ENCODE measurements at places on chromosomes 1 and 21. TPM values are rescaled to one million over a fixed set of nuclear protein-coding genes. Genes with fewer than 3 reads are reported as not detected.
A peak's percentile ranks its signal among the peaks of the same experiment; 100 is the strongest.

- no peaks in the 10 kb centered on the region for H3K4me1 ChIP-seq
- H3K27me3 ChIP-seq: no peaks in the 10 kb centered on the region
- no peak overlapping the region for H3K27ac ChIP-seq
- peak; percentile 23 for DNase-seq
- no peaks in the 10 kb centered on the region for H3K36me3 ChIP-seq
Measured at GRCh38 chr1:31796707-31797106, 19.1 kb downstream of the SPOCD1 start.

GRCh38 chr1:2609319-2610035, 22.9 kb downstream of the PRXL2B start:
- no peak overlapping the region for H3K4me3 ChIP-seq
- no peaks in the 10 kb centered on the region for H3K4me1 ChIP-seq
- no peak for DNase-seq
- no peaks in the 10 kb centered on the region for H3K36me3 ChIP-seq
- H3K27ac ChIP-seq: no peak overlapping the region

- H3K4me1 ChIP-seq: peaks cover 6% of the 10 kb centered on the region
- no peaks in the 10 kb centered on the region for H3K27me3 ChIP-seq
Measured at GRCh38 chr1:151935154-151935553, 25.8 kb upstream of the THEM4 start.

Gene HEYL
- total RNA-seq: 34.6 TPM

- H3K27ac ChIP-seq: no peak overlapping the region
- no peaks in the 10 kb centered on the region for H3K36me3 ChIP-seq
- no peak overlapping the region for H3K4me3 ChIP-seq
- no peaks in the 10 kb centered on the region for H3K4me1 ChIP-seq
Measured at GRCh38 chr1:170010443-170010842, 64.1 kb downstream of the KIFAP3 start.

GRCh38 chr1:161719325-161719611, 2.1 kb upstream of the FCRLB start:
- no peaks in the 10 kb centered on the region for H3K4me1 ChIP-seq
- H3K36me3 ChIP-seq: no peaks in the 10 kb centered on the region
- no peak overlapping the region for H3K27ac ChIP-seq
- H3K4me3 ChIP-seq: no peak overlapping the region

DNA sequence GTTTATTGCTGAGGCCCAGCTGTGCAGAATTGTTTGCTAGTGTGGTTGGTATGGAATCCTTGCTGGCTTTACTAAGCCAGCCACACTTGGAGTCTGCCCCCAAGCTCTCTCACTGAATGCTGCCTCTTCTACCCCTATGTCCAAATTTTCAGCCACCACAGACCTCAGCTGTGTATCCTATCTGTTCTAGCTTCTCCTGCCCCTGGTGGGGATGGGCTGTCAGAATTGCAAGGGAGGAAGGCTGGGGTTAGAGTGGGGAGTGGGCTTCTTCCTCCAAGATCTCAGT, 4.4 kb downstream of the NHLH1 start:
- H3K4me3 ChIP-seq: no peak overlapping the region
- H3K27ac ChIP-seq: no peak overlapping the region
- no peaks in the 10 kb centered on the region for H3K4me1 ChIP-seq
- no peaks in the 10 kb centered on the region for H3K36me3 ChIP-seq

- H3K4me1 ChIP-seq: peaks cover 14% of the 10 kb centered on the region
- no peaks in the 10 kb centered on the region for H3K27me3 ChIP-seq
- DNase-seq: no peak
- no peak overlapping the region for H3K4me3 ChIP-seq
- H3K36me3 ChIP-seq: no peaks in the 10 kb centered on the region
Measured at GRCh38 chr1:51230501-51231078, 5.5 kb upstream of the RNF11 start.

Gene PDC
- total RNA-seq: not detected

- H3K27me3 ChIP-seq: no peaks in the 10 kb centered on the region
- no peak overlapping the region for H3K4me3 ChIP-seq
- no peaks in the 10 kb centered on the region for H3K36me3 ChIP-seq
Measured at GRCh38 chr1:226353698-226354525, 44.9 kb upstream of the LIN9 start.

DNA sequence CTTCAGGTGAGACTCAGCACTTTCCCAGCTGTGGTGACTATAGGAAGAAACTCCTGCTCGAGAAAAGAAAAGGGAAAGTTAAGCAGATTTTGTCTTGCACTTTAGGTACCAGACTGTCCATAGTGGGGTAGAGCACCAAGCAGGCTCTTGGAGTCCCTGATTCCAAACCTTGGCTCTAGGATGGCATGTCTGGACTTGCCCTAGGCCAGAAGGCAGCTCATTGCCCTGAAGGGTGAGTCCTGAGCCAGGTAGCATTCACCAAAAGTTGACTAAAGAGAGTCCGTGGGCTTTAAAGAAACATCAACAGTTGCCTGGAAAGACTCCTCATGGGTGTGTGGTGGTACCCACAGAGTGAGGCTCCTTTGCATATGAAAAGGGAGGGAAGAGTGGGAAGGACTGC, 145.2 kb upstream of the SNX7 start:
- no peak overlapping the region for H3K4me3 ChIP-seq
- H3K4me1 ChIP-seq: no peaks in the 10 kb centered on the region
- DNase-seq: no peak
- no peaks in the 10 kb centered on the region for H3K36me3 ChIP-seq
- no peak overlapping the region for H3K27ac ChIP-seq

DNA sequence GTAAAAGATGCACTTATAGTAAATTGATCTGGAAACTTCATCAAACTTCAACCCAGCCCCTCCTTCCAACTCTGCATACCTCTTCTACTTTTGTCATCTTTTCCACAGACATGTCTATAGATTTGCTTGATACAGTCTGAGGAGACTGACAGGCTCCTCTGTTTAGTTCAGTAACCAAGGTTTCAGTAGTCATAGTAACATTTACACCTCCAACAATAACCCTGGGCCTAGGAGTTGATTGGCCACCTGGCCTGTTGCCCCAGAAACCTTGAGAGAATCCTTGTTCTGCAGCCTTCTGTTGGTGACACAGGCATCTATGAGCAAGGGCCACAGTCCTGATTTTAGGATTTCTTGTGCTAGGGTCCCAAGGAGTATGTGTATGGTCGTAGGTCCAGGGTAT, at the start of gene CFAP141:
Gene CFAP141, minus strand, starts transcription at position 138 of the 400 bp plus-strand sequence. Its CDS starts 26 bp downstream, at position 112.
- DNase-seq: no peak
- no peaks in the 10 kb centered on the region for H3K27me3 ChIP-seq
- no peak within 1 kb of the TSS for H3K27ac ChIP-seq
- H3K4me3 ChIP-seq: no peak within 1 kb of the TSS

Gene RERE
- 62.9 TPM for total RNA-seq

GRCh38 chr1:22654692-22655091, 1.7 kb downstream of the C1QB start:
- DNase-seq: no peak
- no peak overlapping the region for H3K27ac ChIP-seq
- H3K4me3 ChIP-seq: no peak overlapping the region
- no peaks in the 10 kb centered on the region for H3K27me3 ChIP-seq
- H3K4me1 ChIP-seq: no peaks in the 10 kb centered on the region

GRCh38 chr1:59979666-59980065, 53.1 kb upstream of the CYP2J2 start:
- no peaks in the 10 kb centered on the region for H3K27me3 ChIP-seq
- no peak for DNase-seq
- no peak overlapping the region for H3K4me3 ChIP-seq
- H3K27ac ChIP-seq: no peak overlapping the region

- no peaks in the 10 kb centered on the region for H3K27me3 ChIP-seq
- peaks cover 24% of the 10 kb centered on the region for H3K4me1 ChIP-seq
- no peak overlapping the region for H3K4me3 ChIP-seq
- no peak overlapping the region for H3K27ac ChIP-seq
- H3K36me3 ChIP-seq: no peaks in the 10 kb centered on the region
- DNase-seq: peak; percentile 4
Measured at GRCh38 chr1:155076371-155076770, 2.3 kb upstream of the EFNA3 start.

- H3K4me3 ChIP-seq: peak overlapping the region; percentile 59
- no peaks in the 10 kb centered on the region for H3K36me3 ChIP-seq
- DNase-seq: no peak
- no peak overlapping the region for H3K27ac ChIP-seq
- H3K27me3 ChIP-seq: no peaks in the 10 kb centered on the region
Measured at GRCh38 chr1:101235216-101235695, 1.6 kb upstream of the S1PR1 start.

DNA sequence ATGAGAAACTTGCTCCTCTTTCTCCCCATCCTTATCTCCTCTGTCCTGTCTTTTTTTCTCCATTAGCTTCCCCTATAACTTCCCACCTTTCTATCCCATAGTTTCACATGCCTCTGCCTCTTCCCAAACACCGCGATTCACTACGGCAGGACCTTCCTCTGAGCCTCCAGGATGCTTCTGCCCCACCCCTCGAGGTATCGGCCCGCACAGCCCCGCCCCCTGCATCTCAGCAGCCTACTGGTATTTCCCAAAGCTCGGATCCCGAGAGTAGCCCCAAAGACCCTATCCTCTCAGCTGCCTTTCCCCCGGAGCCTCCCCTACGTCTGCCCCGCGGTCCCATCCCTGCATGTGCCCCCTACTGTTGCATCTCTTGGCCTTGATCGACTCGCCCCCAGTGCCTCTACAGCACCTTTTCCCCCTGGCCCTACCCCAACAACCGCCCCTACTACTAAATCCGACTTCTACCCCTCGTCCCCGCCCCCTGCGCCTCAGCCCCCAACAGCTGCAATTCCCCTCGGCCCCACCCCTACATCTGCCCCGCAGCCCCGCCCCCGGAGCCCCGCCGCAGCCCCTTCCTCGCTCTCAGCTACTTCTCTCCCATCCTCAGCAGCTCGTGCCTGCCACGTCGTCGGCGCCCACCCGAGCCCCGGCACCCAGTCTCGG, 512 bp downstream of the PIAS3 start:
- H3K27me3 ChIP-seq: no peaks in the 10 kb centered on the region
- H3K36me3 ChIP-seq: no peaks in the 10 kb centered on the region
- H3K4me1 ChIP-seq: no peaks in the 10 kb centered on the region
- DNase-seq: peak; percentile 49
- peak overlapping the region; percentile 71 for H3K4me3 ChIP-seq

DNA sequence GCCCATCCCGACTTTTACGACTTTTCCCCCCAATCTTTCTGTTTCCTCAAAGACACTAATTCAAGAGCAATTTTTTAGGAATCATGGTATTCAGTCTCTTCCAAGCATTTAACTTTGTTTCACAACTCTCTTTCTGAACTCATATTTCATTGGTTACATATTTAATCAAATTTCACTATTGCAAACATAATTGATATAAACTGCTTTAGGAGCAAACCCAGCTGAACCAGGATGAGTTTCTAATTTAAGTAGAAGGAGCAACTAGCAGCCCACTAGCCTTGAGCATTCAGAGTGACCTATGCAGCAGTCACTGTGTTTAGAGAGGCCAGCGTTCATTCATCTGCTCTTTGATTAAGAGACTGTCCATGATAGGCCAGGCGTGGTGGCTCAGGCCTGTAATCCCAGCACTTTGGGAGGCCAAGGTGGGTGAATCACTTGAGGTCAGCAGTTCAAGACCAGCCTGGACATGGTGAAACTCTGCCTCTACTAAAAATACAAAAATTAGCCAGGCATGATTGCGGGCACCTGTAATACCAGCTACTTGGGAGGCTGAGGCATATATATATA, 1.8 kb downstream of the CELA2B start:
- H3K4me3 ChIP-seq: no peak overlapping the region
- DNase-seq: no peak
- H3K27me3 ChIP-seq: no peaks in the 10 kb centered on the region
- H3K4me1 ChIP-seq: peaks cover 13% of the 10 kb centered on the region
- H3K36me3 ChIP-seq: no peaks in the 10 kb centered on the region

DNA sequence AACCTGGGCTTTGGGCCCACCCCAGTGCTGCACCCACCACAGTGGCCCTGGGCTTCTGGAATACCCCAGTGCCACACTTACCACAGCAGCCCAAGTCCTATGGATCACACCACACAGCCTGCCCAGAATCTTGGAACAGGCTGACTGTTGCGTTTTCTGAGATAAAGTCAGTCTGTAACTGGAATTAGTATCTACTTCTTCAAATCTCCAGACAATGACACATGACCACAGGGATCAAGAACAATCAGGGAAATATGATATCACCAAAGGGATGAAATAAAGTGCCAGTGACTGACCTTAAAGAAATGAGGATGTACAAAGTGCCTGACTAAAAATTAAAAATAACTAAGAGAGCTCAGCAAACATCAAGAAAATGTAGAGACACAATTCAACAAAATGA, 239.7 kb upstream of the PLD5 start:
- H3K4me1 ChIP-seq: no peaks in the 10 kb centered on the region
- H3K27me3 ChIP-seq: no peaks in the 10 kb centered on the region
- no peaks in the 10 kb centered on the region for H3K36me3 ChIP-seq
- H3K4me3 ChIP-seq: no peak overlapping the region
- H3K27ac ChIP-seq: no peak overlapping the region

- no peak overlapping the region for H3K27ac ChIP-seq
- no peak overlapping the region for H3K4me3 ChIP-seq
- peak; percentile 37 for DNase-seq
- H3K36me3 ChIP-seq: no peaks in the 10 kb centered on the region
- H3K4me1 ChIP-seq: no peaks in the 10 kb centered on the region
- no peaks in the 10 kb centered on the region for H3K27me3 ChIP-seq
Measured at GRCh38 chr1:175221557-175222175, 29.1 kb upstream of the KIAA0040 start.

Gene USP33
- 14.3 TPM for total RNA-seq

Data from pancreas (tissue), 10 donors.